ENCODE measurements at places on chromosomes 16 and 17.

GRCh38 chr17:30576326-30576861, 99.2 kb downstream of the GOSR1 start:
- DNase-seq = no peak

- DNase-seq = no peak
These were observed 837 bp upstream of the PRDM7 start for GRCh38 chr16:90077757-90078578.

DNA sequence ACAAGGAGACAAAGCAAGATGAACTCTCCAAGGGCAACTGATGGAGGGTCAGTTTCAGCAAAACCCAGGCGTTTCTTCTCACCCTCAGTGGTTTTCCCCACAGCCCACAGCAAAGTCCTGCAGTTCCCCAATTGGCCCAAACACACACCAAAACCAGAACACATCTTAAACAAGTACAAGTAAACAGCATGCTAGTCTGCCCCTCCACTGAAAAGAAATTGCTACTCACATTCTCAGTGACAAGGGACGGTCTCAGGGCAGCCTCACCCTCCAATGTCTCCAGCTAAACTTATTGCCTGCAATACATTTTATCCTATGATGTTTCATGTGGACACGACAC, 300.6 kb upstream of the IRX3 start:
- DNase-seq = no peak

DNA sequence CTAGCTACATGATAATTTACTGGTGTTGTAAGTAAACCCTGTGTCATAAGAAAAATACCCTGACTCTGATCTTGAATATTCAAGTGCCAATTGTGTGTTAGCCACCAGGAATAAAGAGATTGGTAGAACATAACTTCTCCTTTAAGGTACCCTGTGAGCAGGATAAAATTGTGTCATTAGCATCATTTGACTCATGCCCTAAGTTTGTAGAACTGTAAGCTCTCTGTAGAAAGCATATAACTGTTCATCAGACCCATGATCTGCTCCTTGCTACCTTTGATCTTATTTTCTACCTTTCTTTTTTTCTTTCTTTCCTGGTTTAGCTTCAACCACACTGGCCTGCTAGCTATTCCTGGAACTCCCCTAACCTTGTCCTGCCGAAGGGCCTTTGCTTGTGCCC, 35.8 kb downstream of the PTRH2 start:
- no peak for DNase-seq

DNA sequence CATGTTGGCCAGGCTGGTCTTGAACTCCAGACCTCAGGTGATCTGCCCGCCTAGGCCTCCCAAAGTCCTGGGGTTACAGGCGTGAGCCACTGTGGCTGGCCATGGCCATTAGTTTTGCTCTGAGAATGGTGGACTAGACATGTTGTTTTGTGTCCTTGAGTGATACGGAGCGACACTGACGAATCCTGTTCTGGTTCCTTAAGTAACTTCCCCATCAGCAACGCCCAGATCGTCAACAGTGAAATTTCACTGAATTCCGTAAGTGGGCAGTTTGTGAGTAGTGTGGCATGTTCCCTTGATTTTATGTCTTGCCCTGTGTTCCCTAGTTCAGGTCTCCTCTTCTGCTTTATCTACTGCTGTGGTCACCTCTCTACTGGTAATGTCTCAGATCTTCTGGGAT, 67.4 kb downstream of the SNX29 start:
- DNase-seq = no peak

GRCh38 chr16:63337264-63337663, 1301.0 kb upstream of the CDH8 start:
- DNase-seq = no peak

GRCh38 chr17:48012151-48012520, 25.5 kb downstream of the COPZ2 start:
- no peak for DNase-seq

GRCh38 chr17:7982173-7982572, 20.2 kb upstream of the GUCY2D start:
- DNase-seq = no peak

DNA sequence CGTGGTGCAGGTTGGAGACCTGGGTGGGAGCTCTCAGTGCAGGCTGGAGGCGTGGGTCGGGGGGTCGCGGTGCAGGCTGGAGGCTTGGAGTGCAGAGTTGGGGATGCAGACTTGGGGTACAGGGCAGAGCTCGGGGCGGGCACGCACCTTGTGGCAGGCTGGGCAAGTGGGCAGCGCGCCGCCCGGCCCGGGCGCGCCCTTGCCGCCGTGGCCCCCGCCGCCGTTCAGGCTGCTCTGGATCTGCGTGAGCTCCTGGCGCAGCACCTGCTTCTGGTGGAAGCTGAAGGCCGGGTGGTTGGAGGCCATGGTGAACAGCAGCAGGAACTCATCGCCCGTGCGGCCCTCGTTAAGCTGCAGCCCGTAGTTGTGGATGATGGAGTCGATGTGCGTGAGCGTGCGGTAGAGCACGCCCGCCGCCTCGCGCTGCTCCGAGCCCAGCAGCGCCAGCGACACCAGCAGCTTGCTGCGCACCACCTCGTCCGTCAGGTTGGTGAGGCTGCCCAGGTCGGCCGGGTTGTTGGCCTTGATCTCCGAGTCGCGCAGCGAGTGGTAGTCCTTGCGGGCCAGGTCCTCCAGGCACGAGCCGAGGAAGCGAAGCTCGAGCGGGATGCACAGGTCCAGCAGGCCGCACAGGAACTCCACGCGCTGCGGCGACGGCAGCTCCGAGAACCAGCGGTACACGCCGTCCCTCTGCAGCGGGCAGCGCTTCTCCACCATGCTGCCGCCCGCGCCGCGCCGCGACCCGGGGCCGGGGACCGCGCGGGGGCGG, 1.1 kb downstream of the ZCCHC14 start:
- no peak for DNase-seq

DNA sequence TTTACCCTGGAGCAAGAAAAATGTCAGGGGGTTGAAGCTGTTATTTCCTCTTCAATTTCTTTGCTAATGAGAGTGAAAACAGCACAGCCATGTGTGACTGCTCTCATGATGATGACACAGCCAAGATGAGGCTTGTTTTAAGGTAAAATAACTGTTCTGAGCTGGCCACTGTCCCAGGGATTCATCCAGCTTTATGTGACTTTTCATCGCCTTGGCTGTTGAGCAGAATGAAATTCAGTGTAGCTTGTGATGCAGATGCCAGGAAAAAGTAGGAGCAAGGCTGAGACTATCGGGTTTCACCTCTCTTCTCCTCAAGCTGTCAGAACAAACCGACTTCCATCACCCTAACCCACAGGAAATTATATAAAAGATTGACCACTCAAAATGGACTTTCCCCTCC, 361.8 kb upstream of the CDH5 start:
- DNase-seq = no peak

GRCh38 chr17:9115214-9116191, 94.2 kb downstream of the NTN1 start:
- no peak for DNase-seq

DNA sequence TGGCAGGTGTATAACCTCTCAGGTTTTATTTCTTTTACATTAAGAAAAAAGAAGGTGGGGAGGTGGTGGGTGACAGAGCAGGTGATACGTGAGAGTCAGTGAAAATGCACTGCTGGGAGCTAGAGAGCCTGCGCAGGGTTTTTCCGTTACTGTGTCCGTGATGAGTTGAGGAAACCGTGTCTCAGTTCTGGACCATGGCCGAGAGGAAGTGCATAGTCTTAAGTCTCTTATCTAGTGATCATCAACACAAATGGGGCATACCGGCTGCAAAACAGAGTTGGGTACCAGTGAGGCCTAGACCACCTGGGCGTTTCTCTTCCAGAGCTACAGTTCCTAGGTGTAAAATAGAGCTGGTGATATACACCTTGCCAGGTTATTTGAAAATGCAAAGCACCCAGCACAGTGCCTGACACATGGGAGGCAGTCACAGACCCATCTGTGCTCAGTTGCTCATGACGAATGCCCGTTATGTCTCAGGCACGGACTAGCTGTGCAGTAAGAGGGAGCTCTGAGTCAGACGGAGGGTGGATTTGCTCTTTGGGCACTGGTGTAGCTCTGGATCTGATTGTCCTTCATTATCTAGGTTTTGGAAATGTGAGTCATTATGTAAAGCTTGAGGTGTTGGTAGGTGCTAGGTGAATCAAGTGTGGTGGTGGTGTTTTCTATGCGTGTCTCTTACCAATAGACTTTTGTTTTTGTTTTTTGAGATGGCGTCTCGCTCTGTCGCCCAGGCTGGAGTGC, 60.9 kb downstream of the RPTOR start:
- peak; percentile 65 for DNase-seq
